Stimulated activated CD4-positive, alpha-beta T cell treated with anti-CD3 and anti-CD28 coated beads, TNF-alpha, amount 100 ng/mL, for 4 hours (primary cell): ENCODE measurements at places on chromosomes 11 and 22.

GRCh38 chr11:124463990-124464389, 18.5 kb upstream of the OR8B8 start:
- no peak for DNase-seq

GRCh38 chr22:37776639-37777005, 31.1 kb upstream of the GCAT start:
- no peak for DNase-seq

DNA sequence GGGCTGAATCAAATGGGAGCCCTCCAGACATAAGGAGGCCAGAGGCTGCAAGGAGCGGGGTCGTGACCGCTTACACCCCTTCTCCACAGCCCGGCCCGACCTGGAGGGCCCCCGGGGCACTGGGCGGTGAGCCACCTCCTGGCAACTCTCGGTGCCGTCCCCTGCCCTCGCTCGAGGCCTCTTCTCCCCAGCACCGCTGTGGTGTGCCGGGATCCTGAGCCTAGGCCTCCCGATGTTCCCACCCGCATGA, 432 bp upstream of the GP1BB start:
- no peak for DNase-seq

DNA sequence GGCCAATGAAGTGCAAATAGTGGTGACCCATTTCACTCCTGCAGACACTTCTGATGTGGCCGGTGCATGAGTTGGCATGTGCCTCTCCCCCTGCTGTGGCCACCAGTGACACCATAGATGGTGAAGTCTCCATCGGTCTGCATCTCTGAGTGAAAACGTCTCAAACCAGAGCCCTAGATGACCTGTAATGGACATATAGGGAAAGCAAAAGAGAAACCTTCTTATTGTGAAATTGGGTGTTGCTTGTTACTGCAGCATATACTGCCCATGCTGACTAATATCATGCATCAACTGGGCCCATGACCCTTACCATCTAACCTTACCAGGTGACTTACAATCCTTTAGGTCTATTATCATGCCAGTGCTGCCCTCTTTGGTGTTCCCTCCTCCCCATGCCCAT, 11.7 kb upstream of the VPS37C start:
- no peak for DNase-seq

DNA sequence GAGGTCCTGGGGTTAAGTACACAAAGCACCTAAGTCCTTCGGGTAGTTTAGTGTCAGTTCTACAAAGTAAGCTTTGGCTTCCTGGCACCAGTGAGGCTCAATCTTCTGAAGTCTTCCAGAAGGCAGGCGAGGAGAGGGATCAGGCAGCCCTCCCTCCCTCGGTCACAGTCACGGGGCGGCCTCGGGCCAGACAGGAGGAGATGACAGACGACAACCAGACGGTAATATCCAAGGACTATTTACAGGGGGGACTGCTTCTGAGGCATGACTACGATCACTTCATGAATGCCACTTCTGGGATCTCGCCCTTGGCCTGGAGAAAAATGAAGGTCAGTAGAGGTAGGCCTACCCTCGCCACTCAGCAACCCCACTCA, 383 bp upstream of the TMEM223 start:
- DNase-seq = no peak

- DNase-seq = no peak
Observed at GRCh38 chr22:43998679-43999264, 25.3 kb upstream of the PARVB start.

GRCh38 chr11:57341250-57341808, 3.2 kb downstream of the P2RX3 start:
- no peak for DNase-seq

DNA sequence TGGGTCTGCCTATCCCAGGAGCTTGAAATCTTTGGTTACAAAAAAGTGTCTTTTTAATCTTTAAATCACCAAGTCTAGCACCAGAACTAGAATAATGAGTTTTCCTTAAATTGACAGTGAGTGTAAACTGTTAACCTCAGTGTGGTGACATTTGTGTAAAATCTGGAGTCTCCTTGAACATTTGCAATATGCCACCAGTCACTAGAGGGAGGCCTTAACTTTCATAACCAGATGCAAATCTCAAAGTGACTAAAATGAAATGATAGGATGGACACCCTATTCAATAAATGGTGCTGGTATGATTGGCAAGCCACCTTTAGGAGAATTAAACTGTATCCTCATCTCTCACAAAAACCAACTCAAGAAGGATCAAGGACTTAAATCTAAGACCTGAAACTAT, 8.3 kb upstream of the SCGB1D2 start:
- DNase-seq = no peak

DNA sequence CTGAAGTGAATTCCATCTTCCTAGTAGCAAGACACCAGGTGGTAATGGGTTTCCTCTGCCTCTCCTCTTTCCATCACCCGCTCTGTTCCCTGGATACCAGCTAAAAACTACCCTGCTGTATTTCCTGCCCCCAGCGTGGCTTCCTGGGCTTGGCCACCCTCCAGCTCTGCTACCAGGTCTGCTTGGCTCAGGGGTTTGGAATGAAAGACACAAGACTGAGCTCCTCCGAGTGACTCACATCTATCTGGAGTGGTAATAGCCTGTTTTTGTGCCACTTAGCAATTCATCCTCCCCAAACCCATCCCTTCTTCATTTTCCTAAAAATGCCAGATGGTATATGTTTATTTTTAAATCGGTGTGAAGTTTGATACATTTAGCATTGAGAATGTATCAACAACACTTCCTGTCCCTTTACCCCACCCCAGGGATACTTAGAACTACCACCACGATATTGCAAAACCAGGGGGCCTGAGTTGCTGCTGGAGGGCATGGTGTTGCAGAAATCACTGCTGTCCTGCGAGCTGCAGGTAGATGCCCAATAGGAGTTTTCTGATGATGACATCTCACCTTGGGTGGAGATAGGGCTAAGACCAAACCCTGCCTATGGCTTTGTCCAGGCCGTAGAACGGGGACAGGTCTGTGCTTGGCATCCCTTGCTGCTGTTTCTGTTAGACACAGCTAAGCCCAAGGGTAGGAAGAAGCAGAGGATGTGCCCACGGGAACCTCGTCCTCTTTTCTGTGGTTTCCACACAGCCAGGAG, 7.5 kb upstream of the MICAL3 start:
- DNase-seq = no peak

GRCh38 chr22:20656516-20656901, 117.4 kb upstream of the SERPIND1 start:
- no peak for DNase-seq

DNA sequence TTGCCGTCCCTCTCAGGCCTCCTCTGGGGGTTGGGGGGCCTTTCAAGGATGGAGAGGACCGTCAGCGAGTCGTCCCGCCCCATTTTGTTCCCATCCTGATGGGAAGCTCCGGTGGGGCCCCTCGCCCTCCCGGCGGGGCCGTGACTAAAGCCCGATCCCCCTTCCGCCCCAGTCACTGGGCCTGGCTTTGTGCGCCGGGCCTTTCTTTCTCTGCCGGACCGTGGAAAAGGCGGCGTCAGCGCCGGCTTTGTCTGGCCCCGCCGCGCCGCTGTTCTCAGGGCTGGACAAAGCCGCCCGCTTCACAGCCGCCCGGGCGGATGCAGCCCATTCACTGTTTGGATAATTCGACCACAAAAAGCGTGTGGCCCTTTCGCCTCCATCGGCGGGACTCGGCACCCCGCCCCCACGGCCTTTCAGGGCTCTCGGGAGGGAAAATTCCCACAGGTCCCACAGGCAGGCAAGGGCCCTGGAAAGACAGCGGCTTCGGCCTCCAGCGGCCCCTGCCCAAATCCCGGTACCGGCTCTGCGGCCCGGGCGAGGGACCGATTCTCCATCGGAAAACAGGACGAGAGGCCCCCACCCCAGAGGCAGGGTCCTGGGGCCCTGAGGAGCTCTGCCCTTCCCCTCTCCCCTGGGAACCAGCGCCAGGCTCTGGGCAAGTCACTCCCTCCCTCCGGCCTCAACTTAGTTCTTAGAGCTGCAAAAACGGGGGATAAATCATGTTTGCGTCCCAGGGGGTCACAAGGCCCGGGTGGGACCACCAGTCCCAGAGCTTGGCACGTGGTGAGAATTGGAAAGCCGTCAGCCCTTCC, 87.2 kb downstream of the WNT7B start:
- DNase-seq = no peak
